ENCODE measurements at places on chromosomes 16 and 17. TPM values are rescaled to one million over a fixed set of nuclear protein-coding genes. Genes with fewer than 3 reads are reported as not detected.

KRT40 gene
- total RNA-seq, result not detected

GRAP gene
- total RNA-seq, result 8.1 TPM

KRT36 gene
- not detected for total RNA-seq

TBC1D3H gene
- total RNA-seq, result not detected

SRCAP gene
- total RNA-seq, result 55.2 TPM

SALL1 gene
- total RNA-seq, result not detected

RNF213 gene
- total RNA-seq, result 234 TPM

ASB16 gene
- not detected for total RNA-seq

KRTAP4-3 gene
- not detected for total RNA-seq

CES4A gene
- 5.1 TPM for total RNA-seq

CLEC3A gene
- not detected for total RNA-seq

AXIN2 gene
- 2.3 TPM for total RNA-seq

HEATR9 gene
- not detected for total RNA-seq

GAS2L2 gene
- not detected for total RNA-seq

CD300E gene
- not detected for total RNA-seq

Data from activated naive CD4-positive, alpha-beta T cell treated with anti-CD3 and anti-CD28 coated beads for 36 hours (primary cell).